ENCODE measurements at places on chromosomes 11 and 22.

DNA sequence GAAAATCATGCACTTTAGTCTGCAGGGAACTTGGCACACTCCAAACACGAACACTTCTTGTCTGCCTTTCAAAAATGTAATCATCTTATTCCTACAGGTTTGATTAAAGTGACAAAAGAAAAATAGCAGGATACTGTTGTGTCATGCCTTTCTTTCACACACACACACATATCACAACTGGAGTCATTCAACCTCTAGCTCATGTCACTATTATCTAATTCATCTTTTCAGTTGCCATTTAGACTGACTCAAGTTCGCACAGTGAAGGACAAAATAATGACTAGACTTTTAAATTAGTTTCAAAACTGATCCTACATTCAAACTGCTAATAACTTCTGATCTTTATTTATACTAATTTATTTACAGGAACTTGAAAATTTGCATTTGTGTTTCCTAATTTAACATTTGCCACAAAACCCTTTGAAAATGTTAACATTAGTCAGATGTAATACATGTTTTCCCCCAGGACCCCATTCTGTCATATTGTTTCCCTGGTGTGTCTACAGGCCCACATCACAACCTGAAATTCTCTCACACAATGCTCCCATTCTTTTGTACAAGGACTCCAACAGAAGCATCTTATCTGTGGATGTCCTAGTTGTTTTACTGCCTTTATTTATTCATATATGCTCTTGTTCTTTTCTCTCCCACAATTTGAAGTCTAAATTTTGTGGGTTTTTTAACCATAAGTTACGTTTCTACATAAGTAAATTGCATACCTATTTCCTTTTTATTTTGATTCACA is 171.1 kb downstream of the GRIA4 start:
- no peaks in the 10 kb centered on the region for H3K4me1 ChIP-seq
- DNase-seq, result no peak
- no peak overlapping the region for H3K27ac ChIP-seq
- no peaks in the 10 kb centered on the region for H3K27me3 ChIP-seq
- no peaks in the 10 kb centered on the region for H3K36me3 ChIP-seq
- no peak overlapping the region for H3K4me3 ChIP-seq

- H3K4me3 ChIP-seq, result no peak overlapping the region
- H3K4me1 ChIP-seq, result no peaks in the 10 kb centered on the region
- no peaks in the 10 kb centered on the region for H3K27me3 ChIP-seq
- no peak overlapping the region for H3K27ac ChIP-seq
- DNase-seq, result no peak
- H3K36me3 ChIP-seq, result no peaks in the 10 kb centered on the region
These were observed 64.9 kb downstream of the LIF start for GRCh38 chr22:30181459-30182349.

DNA sequence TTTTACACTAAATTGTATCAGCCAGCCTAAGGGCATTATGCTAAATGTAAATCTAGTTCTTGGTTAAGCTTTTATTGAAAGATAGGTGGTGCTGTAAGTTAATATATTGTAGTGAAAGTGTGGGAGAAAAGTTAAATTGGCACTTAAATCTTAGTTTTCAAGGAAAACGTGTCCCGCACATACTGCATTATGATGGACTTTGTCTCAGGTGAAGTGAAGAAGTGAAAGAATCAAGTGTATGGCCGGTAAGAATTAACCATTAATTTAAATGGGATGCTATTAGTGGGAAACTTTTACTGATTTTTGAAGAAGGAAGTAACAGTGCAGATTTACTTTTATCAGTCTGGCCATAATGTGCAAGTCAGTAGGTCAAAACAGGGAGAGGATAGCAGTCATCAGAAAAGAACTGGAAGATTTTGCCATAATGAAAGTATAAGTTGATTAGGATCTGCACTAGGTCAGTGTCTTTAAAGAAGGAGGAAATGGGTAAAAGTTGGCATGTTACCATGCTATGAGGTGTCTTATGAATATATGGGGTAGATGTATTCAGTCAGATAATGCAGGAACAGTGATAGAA is 81.6 kb downstream of the PDHX start:
- H3K36me3 ChIP-seq, result peaks cover 4% of the 10 kb centered on the region
- H3K27me3 ChIP-seq, result no peaks in the 10 kb centered on the region
- H3K4me1 ChIP-seq, result no peaks in the 10 kb centered on the region
- no peak overlapping the region for H3K27ac ChIP-seq
- DNase-seq, result no peak

GRCh38 chr11:57180964-57181363 is 789 bp upstream of the LRRC55 start:
- no peak for DNase-seq
- H3K36me3 ChIP-seq, result no peaks in the 10 kb centered on the region
- no peaks in the 10 kb centered on the region for H3K27me3 ChIP-seq
- H3K27ac ChIP-seq, result no peak overlapping the region

DNA sequence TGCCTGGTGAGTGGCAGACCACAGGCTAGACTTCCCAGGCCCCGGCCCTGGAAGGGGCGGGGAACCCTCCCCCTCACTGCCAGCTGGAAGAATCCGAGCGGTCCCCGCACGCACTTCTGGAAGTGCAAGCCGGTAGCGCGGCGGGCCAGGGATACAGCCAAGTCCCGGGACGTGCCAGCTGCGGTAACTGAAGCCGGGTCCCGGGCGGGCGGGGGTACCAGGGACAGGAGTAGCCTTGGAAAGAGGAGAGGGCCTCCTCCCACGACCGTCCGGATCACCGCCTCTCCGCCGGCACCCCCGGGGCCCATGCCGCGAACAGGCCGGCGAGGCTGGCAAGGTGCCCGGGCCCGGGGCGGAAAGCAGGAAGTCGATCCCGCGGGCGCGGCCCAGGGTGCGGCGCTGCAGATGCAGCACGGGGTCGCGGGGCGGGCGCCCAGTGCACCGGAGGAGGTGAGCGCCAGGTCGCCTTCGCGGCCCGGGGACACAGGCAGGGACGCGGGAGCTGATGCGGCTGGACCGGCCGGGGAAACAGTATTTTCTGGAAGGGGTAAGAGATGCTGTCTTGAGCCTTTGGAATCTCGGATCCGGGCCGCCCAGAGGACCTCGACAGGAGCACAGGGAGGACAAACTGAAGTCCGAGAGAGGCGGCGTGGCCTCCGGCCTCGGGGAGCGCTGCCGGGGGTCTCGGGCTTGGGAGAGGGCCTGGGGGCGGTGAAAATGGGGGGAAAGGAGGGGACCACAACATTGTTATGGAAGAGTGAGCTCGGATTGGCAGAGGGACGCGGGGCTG is 783 bp upstream of the SLC35C1 start:
- H3K4me3 ChIP-seq, result peak overlapping the region; percentile 71
- peak; percentile 95 for DNase-seq
- peak overlapping the region; percentile 83 for H3K27ac ChIP-seq

DNA sequence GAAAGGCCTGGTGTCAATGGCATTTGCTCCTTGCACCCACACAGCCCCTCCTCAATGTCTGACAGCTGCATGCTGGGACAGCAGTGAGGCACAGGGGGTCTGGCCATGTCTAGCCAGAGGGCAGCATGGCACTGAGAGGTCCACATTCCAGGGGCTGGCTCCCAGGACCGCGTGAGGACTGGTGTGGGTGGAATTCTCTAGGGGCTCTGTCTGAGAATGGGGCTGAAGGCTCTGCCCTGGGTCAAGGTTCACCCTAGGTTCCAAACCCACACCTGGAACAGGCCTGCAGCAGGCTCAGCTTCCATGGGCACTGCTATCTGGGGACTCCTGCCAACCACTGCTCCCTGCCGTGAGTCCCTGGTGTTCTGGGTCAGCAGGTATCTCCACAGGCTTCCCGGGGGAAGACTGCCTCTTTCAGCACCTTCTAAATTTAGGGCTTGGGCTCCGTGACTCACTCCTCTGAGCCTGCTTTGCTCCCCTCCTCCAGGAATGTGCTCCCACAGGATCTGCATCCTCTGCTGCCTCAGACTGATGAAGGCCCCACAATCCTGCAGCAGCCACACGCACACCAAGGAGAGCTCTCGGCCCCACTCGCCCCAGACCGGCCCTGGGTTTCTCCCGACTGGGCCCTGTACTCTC is 4.2 kb downstream of the STARD10 start:
- no peak overlapping the region for H3K27ac ChIP-seq
- H3K4me1 ChIP-seq, result peaks cover 14% of the 10 kb centered on the region
- H3K4me3 ChIP-seq, result no peak overlapping the region
- no peaks in the 10 kb centered on the region for H3K27me3 ChIP-seq
- no peaks in the 10 kb centered on the region for H3K36me3 ChIP-seq

- H3K4me3 ChIP-seq, result peak within 1 kb of the TSS; percentile 83
- H3K27ac ChIP-seq, result peak within 1 kb of the TSS; percentile 77
- peaks cover 4% of the 10 kb centered on the region for H3K4me1 ChIP-seq
- no peaks in the 10 kb centered on the region for H3K36me3 ChIP-seq
- no peaks in the 10 kb centered on the region for H3K27me3 ChIP-seq
These were observed at the start of gene RBFOX2 for GRCh38 chr22:36028646-36029405. Gene RBFOX2 (minus strand): TSS chr22:36028824. CDS start chr22:36028425, 399 bp downstream.

DNA sequence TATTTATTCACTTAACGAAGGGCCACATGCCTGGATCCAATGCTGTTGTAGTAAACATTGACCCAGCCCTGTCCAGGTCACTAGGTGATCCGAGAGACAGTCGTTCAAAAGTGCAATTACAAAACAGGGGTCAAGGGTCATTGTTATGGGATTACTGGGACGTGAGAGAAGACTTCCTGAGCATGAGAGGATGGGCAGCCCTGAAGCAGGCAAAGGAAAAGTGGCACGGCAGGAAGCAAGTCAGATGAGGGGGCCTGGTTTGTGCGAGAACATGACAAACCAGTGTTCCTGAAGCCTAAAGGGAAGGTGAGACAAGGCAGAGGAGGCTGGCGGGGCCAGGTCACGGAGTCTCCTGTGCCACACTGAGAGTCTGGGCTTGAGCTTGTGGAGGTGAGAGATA is 15.8 kb upstream of the MMP20 start:
- no peak for DNase-seq
- H3K4me1 ChIP-seq, result no peaks in the 10 kb centered on the region
- no peaks in the 10 kb centered on the region for H3K27me3 ChIP-seq
- H3K4me3 ChIP-seq, result peak overlapping the region; percentile 4
- no peaks in the 10 kb centered on the region for H3K36me3 ChIP-seq

DNA sequence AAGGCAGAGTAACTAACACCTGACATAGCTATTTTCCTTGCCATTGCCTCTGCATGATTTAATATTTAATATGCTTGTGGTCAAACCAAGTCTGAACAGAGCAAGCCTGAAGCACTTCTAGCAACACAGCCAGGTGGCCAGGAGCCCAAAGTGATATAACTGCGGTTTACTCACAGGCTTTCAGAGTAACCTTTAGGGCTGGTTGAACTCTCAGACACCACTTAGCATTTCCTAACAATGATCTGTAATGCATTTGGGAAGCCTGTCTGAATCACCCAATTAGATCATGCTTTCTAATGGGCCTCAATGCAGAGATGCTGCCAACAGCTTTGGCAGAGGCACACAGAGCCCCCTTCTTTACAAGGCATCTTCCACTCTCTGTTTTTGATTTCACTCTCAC is 96.1 kb downstream of the FDX1 start:
- no peaks in the 10 kb centered on the region for H3K36me3 ChIP-seq
- no peak for DNase-seq
- no peaks in the 10 kb centered on the region for H3K4me1 ChIP-seq

GRCh38 chr11:70667767-70668166 is 269.4 kb downstream of the CTTN start:
- no peaks in the 10 kb centered on the region for H3K36me3 ChIP-seq
- no peaks in the 10 kb centered on the region for H3K4me1 ChIP-seq
- no peaks in the 10 kb centered on the region for H3K27me3 ChIP-seq

- DNase-seq, result no peak
- peaks cover 2% of the 10 kb centered on the region for H3K4me1 ChIP-seq
- H3K36me3 ChIP-seq, result no peaks in the 10 kb centered on the region
- H3K27ac ChIP-seq, result no peak overlapping the region
- H3K4me3 ChIP-seq, result no peak overlapping the region
These were observed 136.0 kb downstream of the CCDC81 start for GRCh38 chr11:86510674-86511073.

DNA sequence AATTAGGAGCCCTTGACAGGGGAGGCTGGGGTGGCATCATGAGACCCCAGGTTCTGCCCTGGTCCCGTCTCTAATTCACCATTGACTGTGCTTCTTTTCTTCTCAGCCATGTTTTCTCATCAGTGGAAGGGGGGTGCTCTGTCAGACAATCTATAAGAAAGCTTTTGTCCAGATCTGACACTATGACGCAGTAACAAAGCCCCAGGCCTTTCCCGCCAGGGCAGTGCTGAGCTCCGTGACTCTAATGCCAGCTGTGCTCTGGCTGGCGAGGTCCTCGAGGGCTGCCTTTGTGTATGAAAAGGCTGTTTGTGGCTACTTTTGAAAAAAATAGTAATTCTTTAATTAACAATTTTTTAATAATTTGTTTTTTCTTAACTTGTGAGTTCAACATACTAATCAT is 3.2 kb downstream of the CD6 start:
- no peaks in the 10 kb centered on the region for H3K36me3 ChIP-seq
- H3K27me3 ChIP-seq, result no peaks in the 10 kb centered on the region
- H3K4me3 ChIP-seq, result no peak overlapping the region
- no peak for DNase-seq

GRCh38 chr11:32033491-32033890 is 57.4 kb upstream of the RCN1 start:
- no peaks in the 10 kb centered on the region for H3K4me1 ChIP-seq
- no peak overlapping the region for H3K4me3 ChIP-seq
- no peak for DNase-seq
- no peak overlapping the region for H3K27ac ChIP-seq

GRCh38 chr11:118276422-118276821 is 12.3 kb upstream of the MPZL2 start:
- no peaks in the 10 kb centered on the region for H3K27me3 ChIP-seq
- no peak for DNase-seq
- H3K36me3 ChIP-seq, result no peaks in the 10 kb centered on the region
- no peak overlapping the region for H3K4me3 ChIP-seq
- no peaks in the 10 kb centered on the region for H3K4me1 ChIP-seq

DNA sequence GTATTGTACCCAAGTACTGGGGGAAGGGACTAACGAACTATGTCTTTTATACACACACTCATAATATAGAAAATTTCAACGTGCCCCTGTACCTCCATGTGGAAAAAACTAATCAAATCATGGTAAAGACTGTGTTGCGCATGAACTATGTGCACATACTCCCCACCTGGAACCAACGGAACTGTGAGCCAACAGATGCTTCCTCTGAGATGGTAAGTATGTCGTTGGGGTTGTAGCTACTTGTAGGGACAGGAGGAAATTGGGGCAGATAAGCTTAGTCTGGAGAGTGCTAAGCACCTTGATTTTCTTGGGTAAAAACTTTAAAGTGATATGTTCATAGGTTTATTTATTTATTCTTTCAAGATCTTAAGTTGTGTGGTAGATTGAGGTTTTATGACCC is 40.1 kb downstream of the GLYAT start:
- no peak overlapping the region for H3K27ac ChIP-seq
- H3K27me3 ChIP-seq, result no peaks in the 10 kb centered on the region
- DNase-seq, result no peak
- H3K4me1 ChIP-seq, result no peaks in the 10 kb centered on the region

GRCh38 chr11:19820100-19820499 is 107.5 kb downstream of the NAV2 start:
- H3K27me3 ChIP-seq, result no peaks in the 10 kb centered on the region
- no peak overlapping the region for H3K4me3 ChIP-seq
- no peaks in the 10 kb centered on the region for H3K36me3 ChIP-seq
- DNase-seq, result no peak

All from kidney (tissue), 22 donors.